ENCODE measurements at places on chromosomes 16 and 17.

- no peaks in the 10 kb centered on the region for H3K27me3 ChIP-seq
- no peaks in the 10 kb centered on the region for H3K4me1 ChIP-seq
- no peak overlapping the region for H3K4me3 ChIP-seq
These were observed 296.6 kb upstream of the PMFBP1 start for GRCh38 chr16:72468582-72468981.

- peaks cover 23% of the 10 kb centered on the region for H3K27me3 ChIP-seq
- H3K36me3 ChIP-seq: peaks cover 20% of the 10 kb centered on the region
- DNase-seq: peak; percentile 36
- peaks cover 31% of the 10 kb centered on the region for H3K4me1 ChIP-seq
- H3K27ac ChIP-seq: peak overlapping the region; percentile 80
- no peak overlapping the region for H3K4me3 ChIP-seq
These were observed 949 bp upstream of the SPAG7 start for GRCh38 chr17:4968486-4969046.

DNA sequence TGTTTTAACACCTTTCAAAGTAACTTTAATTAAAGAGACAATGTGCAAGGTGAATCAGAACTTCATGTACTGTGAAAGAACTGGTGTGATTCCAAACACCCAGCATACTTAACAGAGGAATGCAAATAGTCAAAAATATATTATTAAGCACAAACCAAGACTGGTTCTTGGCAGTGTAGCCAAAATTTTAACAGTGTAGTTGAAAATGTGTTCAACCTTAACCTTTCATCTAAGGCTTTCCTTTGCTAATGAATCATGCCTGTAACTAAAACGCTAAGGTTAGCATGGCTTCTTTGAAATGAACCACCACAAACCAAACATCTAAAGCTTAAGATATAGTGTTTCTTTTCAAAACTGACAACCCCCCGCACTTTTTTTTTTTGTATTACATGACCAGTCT is 146.3 kb upstream of the AXIN2 start:
- peaks cover 27% of the 10 kb centered on the region for H3K4me1 ChIP-seq
- H3K4me3 ChIP-seq: no peak overlapping the region
- H3K27ac ChIP-seq: no peak overlapping the region
- DNase-seq: no peak
- no peaks in the 10 kb centered on the region for H3K27me3 ChIP-seq
- no peaks in the 10 kb centered on the region for H3K36me3 ChIP-seq

DNA sequence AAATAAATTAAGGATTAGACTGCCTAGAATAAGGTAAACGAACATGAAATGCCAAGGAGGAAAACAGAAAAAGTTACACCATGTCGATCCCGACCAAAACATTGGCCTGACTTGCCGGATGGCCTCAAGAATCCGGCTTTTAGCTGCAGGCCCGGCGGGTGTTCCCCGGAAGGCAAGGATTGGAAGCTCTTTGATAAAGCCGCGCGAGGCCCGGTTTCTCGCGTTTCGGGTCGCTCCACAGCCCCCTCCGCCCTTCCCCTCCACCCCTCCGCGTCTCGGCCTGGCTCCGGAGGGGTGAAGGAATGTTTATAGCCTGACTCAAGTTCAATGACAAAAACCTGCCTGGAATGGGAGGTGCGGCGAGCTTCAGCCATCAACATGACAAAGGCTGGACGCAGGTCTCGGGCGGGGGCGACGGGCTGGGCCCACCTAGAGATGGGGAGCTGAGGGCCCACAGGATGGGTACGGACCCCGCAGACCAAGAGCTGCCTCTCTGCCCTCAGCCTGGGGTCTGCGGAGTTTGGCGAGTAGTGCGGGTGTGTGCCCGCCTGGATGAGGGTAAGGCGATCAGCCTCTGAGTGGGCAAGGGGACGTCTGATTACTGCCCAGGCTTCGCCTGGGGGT is 2.6 kb downstream of the PRAC1 start:
- no peaks in the 10 kb centered on the region for H3K36me3 ChIP-seq
- peaks cover 57% of the 10 kb centered on the region for H3K4me1 ChIP-seq
- H3K27ac ChIP-seq: no peak overlapping the region

DNA sequence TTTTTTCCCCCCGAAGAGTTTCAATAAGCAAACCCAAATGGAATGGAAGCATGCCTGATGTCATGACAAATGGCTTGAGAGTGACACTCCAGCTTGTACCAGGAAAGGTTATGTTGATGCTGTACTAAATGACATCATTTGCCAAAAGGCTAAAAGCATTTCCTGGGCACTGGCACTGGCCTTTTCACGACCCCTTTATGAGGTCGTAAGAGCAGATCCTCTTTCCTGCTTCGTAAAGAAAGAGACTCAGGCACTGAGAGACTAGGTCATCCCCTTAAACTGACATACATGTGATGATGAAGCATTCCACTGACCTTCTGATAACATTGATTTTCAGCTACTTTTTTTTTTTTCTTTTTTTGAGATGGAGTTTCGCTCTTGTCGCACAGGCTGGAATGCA is 30.5 kb downstream of the CEP295NL start:
- peaks cover 14% of the 10 kb centered on the region for H3K36me3 ChIP-seq
- H3K27ac ChIP-seq: no peak overlapping the region
- H3K4me3 ChIP-seq: no peak overlapping the region
- no peak for DNase-seq

DNA sequence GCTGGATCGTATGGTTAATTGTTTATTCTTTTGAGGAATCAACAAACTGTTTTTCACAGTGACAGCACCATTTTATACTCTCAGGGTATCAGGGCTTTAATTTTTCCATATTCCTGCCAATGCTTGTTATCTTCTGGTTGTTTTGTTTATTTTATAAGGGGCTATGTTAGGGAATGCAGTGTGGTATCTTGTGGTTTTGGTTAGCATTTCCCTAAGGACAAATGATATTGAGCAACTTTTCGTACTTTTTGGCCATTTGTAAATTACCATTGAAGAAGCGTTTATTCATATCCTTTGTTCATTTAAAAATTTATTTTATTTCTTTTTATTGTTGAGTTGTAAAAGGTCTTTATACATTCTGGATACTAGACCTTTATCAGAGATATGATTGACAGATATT is 322.0 kb upstream of the SALL1 start:
- H3K36me3 ChIP-seq: no peaks in the 10 kb centered on the region
- no peaks in the 10 kb centered on the region for H3K27me3 ChIP-seq
- DNase-seq: no peak

GRCh38 chr16:87918866-87919680 is 17.3 kb downstream of the CA5A start:
- H3K36me3 ChIP-seq: no peaks in the 10 kb centered on the region
- DNase-seq: no peak
- H3K27ac ChIP-seq: no peak overlapping the region
- H3K4me3 ChIP-seq: no peak overlapping the region
- H3K27me3 ChIP-seq: no peaks in the 10 kb centered on the region

DNA sequence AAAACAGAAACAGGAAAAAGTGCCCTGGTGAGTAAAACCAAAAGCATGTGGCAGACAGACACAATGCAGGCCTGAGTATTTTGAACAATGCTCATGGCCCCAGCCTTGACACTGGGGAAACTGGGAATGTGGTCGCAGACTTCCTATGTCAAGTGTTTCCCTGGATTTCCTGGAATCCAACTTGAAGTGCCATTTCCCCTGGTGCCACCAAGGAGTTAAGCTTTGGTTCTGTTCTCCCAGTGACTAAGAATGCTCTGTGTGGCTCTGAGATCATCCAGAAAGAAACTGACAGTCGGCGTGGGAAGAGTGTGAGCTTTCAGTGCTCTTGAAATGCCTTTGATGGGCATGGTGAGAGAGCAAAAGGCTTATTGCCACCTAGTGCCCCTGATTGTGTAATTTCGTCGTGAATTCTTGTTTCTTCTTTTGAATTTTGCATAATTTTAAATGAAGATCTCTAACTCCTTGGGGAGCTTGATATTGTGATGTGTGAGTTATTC is 96.0 kb downstream of the YPEL2 start:
- no peaks in the 10 kb centered on the region for H3K27me3 ChIP-seq
- no peak for DNase-seq
- H3K4me1 ChIP-seq: peaks cover 15% of the 10 kb centered on the region

DNA sequence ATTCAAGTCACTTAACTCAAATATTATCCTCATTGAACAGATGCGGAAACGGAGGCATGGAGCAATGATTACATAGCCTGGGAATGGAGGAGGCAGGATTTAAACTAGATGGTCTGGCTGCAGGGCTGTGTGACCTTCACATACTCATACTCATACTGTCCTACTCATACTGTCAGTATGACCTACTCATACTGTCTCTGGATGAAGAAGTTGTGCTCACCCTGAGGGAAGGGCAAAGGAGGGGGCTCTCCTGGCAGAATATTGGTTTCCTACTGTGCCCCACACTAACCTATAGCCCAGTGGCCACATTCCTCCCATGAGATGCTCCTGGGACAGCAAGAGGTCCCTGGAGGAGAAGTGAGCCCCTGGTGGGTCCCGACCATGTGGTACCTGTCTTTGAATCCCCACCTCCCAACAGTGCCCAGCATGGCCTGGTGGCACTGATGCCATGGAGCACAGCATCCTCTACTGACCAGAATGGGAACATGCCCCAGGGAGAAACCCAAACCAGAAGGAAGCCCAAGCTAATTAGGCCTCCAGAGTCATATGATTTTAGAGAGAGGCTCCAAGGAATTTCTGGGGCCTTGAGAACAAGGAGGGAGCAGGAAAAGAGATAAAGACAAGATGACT is 197.3 kb upstream of the SDK2 start:
- H3K27ac ChIP-seq: no peak overlapping the region
- H3K27me3 ChIP-seq: peaks cover 4% of the 10 kb centered on the region
- H3K4me3 ChIP-seq: no peak overlapping the region
- peaks cover 6% of the 10 kb centered on the region for H3K36me3 ChIP-seq

GRCh38 chr17:66531851-66532295 is 229.5 kb downstream of the PRKCA start:
- H3K36me3 ChIP-seq: no peaks in the 10 kb centered on the region
- DNase-seq: no peak
- no peak overlapping the region for H3K4me3 ChIP-seq
- H3K27ac ChIP-seq: peak overlapping the region; percentile 18

- peaks cover 5% of the 10 kb centered on the region for H3K36me3 ChIP-seq
- no peak overlapping the region for H3K4me3 ChIP-seq
- no peak for DNase-seq
- peaks cover 5% of the 10 kb centered on the region for H3K4me1 ChIP-seq
- H3K27ac ChIP-seq: no peak overlapping the region
These were observed 98.3 kb downstream of the N4BP1 start for GRCh38 chr16:48511716-48512115.

GRCh38 chr17:40598301-40598618 is 33.0 kb upstream of the CCR7 start:
- no peak overlapping the region for H3K4me3 ChIP-seq
- peaks cover 9% of the 10 kb centered on the region for H3K4me1 ChIP-seq
- DNase-seq: no peak
- no peaks in the 10 kb centered on the region for H3K27me3 ChIP-seq
- H3K27ac ChIP-seq: no peak overlapping the region

All from WTC11 (cell line).